ENCODE measurements at places on chromosomes 7 and 10.

DNA sequence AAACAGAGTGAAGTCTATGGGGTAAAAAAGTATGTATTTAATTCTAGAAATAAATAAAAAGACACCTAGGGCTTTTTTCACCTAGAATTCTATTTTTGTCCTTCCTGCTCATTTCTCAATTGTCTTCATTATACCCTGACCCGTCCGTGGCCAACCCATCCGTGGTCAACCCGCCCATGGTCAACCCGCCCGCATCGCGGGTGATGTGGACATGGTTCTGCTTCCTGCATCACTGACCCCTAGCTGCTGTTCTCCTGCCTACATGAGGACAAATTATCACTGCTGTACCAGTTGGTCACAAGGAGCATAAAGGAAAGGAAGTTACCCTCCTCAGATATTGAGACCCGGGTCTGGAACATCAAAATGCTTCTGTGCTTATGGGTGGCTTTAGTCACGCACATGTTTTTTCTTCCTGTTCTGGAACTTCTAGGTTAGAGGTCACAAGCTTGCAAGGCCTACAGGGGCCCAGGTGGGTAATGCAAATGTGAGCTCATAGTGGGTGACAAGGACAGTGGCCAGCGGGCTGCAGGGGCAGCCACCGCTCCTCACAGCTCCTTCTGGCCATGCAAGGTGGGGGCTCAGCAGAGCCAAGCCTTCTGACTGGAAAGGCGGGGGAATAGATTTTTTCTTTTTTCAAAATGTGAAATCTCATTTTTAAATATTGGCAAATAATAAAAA is 15.5 kb downstream of the CAMK2G start:
- no peak for DNase-seq

GRCh38 chr7:134873253-134873652 is 93.8 kb downstream of the CALD1 start:
- no peak for DNase-seq

GRCh38 chr10:102644646-102645387 is 538 bp downstream of the TRIM8 start:
- no peak for DNase-seq

- DNase-seq, result no peak
Measured at GRCh38 chr7:129617652-129618051, 6.1 kb downstream of the NRF1 start.

DNA sequence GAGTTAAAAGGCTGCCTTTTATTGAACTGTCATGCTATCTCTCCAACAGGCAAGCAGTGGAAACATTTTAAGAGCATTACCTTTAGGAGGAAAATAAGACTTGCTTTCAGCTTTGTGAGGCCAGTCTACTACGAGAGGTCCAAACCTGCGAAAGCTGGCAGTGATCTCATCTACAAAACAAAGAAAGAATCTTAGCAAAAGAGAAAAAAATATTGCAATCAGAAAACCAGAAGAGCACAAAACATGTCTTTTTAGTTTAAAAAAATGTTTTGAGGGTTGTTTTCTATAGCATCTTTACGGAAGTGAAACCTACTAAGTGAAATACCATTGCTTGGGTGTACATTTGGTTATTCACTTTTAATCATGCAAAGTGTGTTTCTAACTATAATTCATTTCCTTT is 147.9 kb downstream of the CPEB3 start:
- no peak for DNase-seq

GRCh38 chr7:104642560-104642959 is 314.2 kb downstream of the LHFPL3 start:
- no peak for DNase-seq

DNA sequence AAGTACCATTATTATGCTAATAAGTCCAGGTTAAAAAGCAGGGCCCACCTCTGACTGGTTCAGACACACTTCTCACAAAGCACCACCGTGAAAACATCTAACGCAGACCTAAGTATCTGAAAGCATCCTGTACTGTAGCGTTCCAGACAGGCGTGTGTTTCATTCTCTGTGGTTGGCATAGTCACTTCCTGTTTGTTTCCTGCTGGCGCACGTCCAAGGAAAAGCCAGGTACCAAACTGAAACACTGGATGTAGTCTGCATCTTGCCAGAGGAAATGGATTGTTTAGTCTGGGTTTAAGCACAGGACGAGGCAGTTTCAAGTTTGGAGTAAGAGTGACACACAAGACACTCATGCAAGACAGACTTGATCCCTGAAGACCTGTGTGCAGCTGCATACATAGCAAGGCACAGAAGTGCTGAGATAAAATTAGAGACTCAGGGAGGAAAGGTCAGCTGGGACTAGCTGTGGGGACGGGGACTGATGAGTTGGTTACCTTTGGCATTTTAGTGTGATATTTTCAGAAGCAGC is 23.3 kb downstream of the BPGM start:
- no peak for DNase-seq

GRCh38 chr10:23293145-23293724 is 51.4 kb downstream of the C10orf67 start:
- DNase-seq, result no peak

- DNase-seq, result no peak
Measured at GRCh38 chr10:4006858-4007257, 221.8 kb upstream of the KLF6 start.

DNA sequence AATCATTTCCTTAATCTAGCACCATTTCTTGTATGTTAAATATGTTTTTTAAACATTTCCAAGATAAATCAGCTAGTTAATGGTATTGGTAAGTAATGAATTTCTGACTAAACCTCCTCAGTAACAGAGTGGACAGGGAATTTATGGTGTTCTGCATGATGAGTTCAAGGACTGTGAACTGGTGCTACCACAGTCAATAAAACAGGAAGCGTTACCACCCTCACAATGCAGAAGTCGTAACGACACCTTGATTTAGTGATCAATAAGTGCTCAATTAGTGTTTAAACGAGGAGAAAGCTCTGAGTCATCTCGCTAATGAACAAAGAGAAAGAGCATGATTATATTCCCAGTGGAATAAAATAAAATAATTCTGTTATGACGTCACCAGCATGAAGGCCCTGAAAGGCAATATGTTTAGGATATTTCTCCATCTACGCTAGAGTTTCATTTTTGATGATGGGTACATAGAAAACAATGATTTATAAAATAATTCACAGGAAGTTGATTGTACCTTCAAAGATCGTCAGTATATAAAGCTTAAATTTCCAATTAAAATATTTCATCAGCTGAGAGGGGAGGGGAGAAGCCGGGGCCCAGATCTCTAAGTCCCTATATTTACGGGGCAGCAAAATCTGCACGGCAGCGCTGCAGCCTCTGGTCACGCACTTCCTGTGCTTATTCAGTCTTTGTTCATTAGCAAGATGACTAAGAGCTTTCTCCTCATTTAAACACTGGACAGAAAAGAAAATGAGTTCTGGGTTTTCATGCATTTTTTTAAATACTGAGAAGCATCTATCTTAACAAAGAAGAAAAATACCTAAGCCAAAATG is 400.5 kb downstream of the PTPRN2 start:
- no peak for DNase-seq

DNA sequence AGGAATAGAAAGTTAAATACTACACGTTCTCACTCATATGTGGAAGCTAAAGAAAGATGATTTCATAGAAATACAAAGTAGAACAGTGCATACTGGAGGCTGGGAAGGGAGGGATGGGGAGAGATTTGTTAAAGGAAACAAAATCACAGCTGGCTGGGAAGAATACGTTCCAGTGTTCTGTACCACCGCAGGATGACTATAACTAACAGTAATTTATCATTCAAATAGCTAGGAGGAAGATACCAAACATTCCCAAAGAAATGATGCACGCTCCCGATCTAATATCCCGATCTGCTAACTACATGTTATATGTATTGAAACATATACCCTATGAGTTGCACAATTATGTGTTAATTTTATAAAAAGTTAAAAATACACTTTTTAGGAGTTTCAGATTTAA is 162.3 kb downstream of the ZMYND11 start:
- DNase-seq, result no peak

DNA sequence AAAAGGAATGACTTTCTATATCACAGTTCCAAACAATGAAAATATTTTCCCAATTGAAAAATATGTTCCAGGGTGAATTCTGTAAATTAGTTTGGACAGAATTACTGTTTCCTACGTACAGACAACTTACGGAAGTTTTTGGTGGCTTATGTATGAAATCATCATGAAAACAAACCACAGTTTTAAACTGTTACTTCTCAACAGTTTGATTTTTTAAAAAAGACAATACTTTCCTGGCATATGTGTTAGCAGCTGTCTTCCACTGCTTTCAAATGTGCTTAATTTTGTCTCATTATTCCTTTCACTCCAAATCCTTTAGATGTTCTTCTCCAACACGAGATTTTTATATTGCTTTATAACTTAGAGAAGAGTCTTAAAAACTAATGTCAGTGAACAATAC is 56.2 kb downstream of the SEMA3A start:
- no peak for DNase-seq

DNA sequence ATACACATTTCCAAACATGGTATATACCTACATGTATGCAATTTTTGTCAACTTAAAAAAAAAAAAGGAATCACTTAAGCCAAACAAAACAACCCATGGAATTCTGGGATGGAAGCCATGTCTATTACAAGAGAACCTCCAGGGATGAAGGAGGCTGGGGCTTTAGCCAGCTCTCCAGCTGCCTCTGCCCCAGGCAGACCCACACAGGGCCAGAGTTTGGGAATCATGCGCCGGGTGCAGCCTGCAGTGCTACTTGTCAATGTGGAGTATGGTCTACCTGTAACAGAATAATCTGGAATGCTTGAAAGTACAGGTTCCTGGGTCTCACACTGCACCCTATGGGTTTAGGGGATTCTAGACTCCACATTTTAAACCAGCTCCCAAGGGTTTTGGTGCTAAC is 10.8 kb downstream of the ATP6V0E2 start:
- no peak for DNase-seq

- no peak for DNase-seq
Measured at GRCh38 chr7:124032369-124033094, at the start of gene TMEM229A. Gene TMEM229A (minus strand): TSS chr7:124033067. CDS start chr7:124033003, 64 bp downstream.

GRCh38 chr7:77467408-77467807 is 51.3 kb upstream of the GSAP start:
- no peak for DNase-seq

GRCh38 chr10:117399341-117400196 is 24.3 kb upstream of the PDZD8 start:
- no peak for DNase-seq

DNA sequence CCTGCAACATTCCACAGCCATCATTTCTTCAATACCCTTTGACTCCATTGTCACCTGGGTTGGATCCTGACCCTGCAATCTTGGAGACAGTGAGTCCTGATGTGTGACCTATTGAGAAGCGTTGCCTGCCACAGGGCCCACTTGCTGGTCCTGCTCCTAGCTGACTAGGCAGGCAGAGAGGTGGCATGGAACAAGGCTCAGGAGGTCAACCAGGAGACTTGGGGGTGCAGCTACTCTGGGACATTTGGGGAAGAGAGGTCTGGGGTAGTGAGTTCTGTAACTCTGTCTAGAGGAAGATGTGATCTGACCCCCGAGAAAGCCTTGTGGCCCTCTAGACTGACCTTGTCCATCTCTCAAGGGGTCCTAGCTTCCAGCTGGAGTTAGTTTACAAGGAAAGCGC is 1.8 kb downstream of the ZMIZ2 start:
- DNase-seq, result no peak

DNA sequence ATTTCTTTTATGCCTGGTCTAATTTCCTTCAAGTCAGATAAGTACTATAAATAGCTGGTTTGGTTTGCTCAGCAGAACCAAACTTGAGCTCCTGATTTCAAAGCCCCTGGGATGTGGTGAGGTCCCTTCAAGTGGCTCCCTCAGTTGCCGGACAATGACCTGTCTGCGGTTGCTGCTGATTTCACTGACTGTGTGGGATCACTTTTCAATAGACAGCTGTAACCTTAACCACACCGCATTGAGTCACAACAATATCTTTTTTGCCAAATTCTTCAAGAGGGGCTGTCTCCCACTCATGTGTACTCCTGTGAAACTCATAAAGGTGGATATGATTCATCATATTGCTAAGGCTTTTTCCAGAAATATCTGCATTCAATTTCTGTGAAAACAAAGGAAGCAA is 23.1 kb upstream of the ITGA8 start:
- DNase-seq, result no peak

DNA sequence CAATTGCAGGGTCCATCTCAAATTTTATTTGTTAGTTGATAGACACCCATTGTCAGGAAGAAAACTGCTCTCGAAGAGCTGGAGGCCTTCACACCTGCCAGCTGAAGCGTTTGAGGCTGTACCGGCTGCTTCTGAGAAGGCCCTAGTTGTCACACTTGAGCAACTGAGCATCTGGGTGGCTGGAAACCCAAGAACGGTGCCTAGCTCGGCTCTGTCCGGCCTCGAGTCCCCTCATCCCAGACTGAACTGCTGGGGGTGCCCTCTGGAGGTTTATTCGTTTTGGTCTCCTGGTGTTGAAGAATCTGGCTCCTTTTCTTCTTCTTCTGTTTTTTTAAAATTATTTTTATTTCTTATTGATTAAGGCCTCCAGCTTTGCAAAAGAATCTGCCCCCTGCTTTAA is 59.3 kb upstream of the EXOC6 start:
- no peak for DNase-seq

DNA sequence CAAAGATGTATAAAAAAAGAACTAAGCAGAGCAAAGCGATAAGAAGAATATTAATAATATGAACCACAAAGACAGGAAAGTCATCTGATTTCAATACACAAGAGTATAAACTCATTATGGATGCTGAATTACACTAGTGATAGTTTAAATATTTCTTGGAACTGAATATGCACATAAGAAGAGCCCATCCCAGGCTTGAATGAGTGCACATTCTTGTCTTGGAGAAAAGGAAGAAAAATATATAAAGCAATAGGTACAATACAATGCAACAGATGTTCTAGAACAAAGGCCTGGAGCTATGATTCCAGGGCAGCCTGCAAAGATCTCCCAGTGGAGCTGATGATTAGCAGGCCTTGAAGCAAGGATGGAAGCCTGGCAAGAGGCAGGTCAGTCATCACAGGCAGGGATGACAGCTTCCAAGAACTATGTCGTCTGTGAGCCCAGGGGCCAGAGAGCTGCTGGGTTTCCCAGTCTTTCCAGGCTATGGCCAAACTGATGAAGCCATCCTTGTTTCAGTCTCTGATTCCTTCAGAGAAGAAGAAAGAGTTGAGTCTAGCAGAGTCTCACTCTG is 277.6 kb downstream of the KCNMA1 start:
- DNase-seq, result no peak

- no peak for DNase-seq
Measured at GRCh38 chr7:105935250-105935649, 27.8 kb upstream of the CDHR3 start.

DNA sequence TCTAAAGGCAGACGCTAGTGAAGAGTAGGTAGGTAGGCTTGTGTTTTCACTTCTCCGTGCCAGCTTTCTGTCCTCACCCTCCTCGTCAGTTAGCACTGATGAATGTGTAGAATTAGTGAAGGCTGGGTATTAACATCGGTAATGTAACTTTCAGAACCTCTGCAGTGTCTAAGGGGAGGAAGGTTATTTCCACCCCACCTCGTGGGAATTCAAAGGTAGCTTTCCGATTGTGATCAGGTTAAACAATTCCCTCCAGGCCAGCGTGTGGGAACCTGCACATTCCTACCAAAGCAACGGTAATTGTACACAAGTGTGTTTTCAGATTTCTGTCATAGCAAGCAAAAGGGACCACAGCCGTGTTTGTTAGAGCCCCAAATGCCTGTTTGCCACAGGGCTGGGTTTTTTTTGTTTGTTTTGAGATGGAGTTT is 405.0 kb upstream of the GALNT17 start:
- DNase-seq, result no peak
